Cardiac septum (tissue), 1 donor: ENCODE measurements at places on chromosomes 7 and 10.

GRCh38 chr10:34666008-34666704 lies 148.9 kb downstream of the PARD3 start:
- no peak for DNase-seq

DNA sequence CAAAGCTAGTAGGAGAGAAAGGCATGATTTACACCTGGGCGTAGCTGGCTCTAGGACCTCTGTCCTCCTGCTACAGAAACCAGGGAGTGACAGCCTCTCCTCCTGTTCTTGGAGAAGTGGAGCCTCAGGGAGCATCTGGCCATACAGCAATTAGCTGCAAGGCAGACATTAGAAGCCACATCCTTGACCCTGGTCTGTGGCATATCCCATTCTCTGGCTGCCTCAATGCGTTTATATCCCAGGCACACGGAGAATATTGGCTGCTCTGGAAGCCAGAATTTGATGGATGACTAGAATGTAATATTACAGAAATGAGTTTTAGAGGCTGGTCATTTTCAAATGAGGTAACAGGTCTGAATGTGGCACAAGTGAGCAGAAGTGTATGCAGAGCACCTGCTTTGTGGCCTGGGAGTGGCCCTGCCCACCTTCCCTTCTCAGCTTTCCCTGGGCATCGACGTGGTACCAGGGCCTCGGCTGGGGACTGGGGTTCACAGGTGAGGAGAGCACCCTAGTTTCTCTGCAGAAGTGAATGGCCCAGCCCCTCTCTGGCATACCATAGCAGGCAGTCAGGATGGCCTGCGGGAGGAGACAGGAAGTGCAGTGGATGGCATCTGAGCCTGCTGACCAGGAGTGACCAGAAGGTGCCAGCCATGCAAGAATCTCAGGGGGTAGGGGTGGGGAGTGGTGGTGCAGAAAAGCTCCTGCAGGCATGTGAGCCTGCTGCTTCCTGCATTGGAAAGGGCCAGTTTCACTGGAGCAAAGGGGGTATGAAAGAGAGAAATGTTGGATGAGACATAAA lies 367.2 kb upstream of the ZNF32 start:
- DNase-seq, result peak; percentile 43

DNA sequence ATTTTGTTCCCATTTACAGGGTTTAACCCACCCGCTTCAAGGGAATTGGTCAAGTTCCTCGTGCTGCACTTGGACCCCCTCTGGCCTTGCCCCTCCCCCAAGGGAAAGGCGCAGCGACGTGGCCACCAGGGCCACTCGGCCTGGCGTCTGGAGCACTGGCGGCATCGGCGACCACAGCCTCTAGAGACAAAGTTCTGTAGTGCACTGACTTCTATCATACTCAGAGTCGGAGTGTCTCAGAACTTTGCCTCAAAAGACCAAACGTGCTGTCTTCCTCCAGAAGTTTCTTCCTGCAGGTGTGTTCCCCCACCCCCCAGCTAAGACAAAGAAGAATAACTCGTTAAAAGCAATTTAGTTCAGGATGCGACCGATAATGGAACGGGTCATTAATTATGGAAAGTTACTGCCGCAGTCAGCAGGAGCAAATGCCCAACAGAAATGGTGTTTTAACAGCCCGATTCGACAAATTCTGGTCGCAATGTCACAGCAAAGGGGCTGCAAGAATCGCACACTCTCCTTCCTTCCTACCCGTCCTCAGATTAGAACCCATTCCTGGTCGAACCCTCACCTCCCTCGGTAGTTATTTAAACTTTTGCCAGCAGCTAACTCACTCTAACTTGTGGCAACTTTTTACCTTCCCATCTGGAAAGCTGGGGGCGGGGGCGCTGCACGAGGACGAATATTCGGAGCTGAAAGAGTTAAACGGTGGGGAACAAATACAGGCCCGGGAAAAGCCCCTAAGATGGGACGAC lies 202.1 kb upstream of the NFE2L3 start:
- no peak for DNase-seq

DNA sequence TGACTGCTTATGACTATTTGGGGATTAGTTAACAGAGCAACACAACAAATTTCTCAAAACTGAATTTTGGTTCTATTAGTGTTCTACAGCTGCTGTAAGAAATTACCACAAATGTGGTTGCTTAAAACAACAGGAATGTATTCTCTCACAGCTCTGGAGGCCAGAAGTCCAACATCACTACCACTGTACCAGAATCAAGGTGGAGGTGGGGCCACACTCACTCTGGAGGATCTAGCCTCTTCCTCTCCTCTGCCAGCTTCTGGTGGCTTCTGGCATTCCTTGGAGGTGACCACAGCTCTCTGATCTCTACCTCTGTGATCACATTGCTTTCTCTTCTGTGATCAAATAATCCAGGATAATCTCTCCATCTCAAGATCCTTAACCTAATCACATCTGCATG lies 194.7 kb upstream of the BMPER start:
- no peak for DNase-seq

DNA sequence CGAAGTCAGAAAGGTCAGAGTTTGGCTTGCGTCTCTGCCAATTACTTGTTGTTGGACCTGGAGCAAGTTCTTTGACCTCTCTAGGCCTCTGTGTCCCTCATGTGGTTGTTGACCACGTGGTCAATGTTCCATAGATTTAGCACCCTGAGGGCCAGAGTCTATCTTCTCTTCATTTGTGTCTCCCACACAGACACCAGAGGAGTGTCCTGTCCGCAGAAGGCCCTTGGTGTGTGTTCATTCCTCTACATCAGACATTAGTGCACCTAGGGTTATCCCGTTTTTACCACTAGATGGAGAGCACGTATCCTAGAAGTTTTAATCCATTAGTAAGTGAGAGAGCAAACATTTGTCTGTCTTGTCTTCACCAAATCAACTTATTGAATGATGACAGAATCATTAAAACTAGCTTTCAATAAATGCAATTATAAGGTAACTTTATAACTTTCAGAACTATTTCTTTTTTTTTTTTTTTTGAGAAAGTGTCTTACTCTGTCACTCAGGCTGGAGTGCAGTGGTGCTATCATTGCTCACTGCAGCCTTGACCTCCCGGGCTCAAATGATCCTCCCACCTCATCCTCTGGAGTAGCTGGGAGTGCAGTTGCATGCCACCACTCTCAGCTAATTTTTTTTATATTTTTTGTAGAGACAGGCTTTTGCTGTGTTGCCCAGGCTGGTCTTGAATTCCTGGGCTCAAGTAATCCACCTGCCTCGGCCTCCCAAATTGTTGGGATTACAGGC lies 122.5 kb upstream of the ANKRD1 start:
- DNase-seq, result no peak

DNA sequence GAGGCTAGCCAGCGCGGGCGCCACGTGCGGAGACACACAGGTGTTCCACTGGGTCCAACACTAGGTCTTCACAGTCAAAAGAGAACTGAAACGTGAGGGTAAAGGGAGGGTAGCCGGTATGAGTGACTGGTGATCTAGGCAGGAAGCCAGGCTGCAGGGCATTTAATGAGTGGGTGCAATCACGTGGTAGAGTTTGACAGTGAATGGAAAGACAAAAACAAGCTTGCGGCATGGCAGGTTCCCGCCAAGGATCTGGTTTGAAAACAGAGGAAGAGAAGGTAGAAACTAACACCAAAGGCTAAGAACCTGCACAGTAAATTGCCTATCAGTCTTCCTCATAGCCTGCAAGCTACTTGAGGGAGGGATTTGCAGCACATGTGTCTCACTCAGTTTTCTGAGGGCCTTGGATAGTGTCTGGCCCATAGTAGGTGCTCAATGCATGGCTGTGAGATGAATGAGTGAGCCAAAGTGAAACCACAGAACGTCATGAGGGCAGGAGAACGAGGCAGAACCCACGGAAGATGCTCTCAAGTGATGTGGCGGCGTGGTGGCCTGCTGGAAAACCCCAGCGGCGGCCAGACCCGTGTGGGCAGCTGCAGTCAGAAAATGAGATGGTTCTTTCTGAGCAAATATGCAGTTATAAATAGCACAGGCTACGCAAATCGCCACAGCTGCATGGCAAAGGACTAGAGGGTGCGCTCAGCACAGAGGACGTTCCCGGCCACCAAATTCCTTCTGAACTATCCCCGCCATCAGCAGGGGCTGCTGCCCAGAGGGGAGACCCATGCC lies 183.6 kb upstream of the NFE2L3 start:
- DNase-seq, result no peak

DNA sequence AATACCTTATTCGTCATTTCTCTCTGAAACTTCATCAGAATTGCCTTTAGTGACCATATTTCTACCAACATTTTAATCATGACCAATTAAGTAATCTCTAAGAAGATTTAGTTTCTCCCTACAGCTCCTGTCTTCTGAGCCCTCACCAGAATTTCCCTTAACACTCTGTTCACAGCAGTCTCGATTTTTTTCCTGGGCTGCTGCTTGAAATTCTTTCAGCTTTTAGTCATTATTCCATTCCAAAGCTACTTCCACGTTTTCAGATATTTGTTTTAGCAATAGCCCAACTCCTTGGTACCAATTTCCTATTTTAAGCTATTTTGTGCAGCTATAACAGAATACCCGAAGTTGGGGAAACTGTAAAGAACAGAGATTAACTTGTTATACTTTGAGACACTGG lies 192.4 kb upstream of the DKK1 start:
- DNase-seq, result no peak
